ENCODE measurements at places on chromosomes 2 and 18.
A peak's percentile ranks its signal among the peaks of the same experiment; 100 is the strongest.

- DNase-seq: peak; percentile 7
Observed at GRCh38 chr2:10028988-10029874, 14.1 kb upstream of the KLF11 start.

- DNase-seq: no peak
Observed at GRCh38 chr2:52036024-52036423, 1004.1 kb upstream of the NRXN1 start.

DNA sequence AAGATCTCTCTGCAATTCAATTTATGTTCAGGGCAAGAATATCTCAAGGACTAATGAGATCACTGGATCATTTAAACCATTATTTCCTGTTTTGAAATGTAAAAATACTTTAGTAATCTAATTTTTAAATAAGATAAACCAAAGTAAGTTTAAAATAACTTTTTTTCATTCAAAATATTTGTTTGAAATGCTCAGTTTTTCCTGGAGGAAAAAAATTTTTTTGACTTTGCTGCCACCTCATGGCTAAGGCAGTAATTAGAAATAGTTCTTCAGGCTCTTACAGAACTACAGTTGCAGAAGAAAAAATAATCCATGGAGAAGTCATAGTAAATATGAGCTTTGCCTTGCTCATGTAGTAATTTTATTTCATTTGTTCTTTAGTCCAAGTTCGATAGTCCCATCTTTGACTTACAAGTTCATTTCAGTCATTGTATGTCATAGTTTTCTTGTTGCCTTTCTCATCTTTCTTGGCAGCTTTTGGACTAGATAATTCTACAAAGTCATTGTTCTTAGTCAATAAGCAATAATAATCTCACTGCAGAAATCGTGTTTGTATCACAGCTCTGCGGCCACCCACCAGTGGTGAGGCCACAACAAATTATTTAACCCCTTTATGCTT is 127.4 kb downstream of the DPP4 start:
- no peak for DNase-seq

- peak; percentile 55 for DNase-seq
Observed at GRCh38 chr18:9612215-9612830, 2.0 kb downstream of the PPP4R1 start.

DNA sequence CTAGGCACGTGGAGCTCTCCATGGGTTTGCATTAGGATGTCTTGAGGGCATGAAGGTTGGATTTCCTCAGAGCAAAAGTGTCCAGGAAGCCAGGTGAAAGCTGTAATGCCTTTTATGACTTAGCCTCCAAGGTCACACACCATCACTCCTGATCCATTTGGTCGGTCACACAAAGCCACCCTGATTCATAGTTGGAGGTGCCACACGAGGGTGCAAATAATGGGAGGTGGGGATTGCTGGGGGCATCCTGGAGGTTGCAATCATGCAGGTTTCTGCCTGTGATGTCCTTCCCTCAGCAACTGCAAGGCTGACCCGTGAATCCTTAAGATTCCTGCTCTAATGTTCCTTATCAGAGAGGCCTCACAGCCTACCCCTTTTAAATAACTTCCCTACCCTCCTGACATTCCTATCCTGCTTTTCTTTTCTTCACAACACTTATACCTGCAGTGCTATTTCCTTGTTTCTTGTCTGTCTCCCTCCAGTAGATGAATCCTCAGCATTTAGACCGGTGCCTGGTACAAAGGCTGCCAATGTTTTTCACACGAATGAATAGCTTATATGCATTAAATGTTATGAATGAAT is 97.1 kb downstream of the LIPG start:
- DNase-seq: no peak

GRCh38 chr2:51247252-51247805 is 215.4 kb upstream of the NRXN1 start:
- DNase-seq: no peak

Measured in GF-D8 (cell line).